Islet precursor cell (in vitro differentiated cells): ENCODE measurements at places on chromosomes 12 and 14.

- no peak for DNase-seq
Observed at GRCh38 chr12:113673458-113674238, 202.0 kb upstream of the LHX5 start.

DNA sequence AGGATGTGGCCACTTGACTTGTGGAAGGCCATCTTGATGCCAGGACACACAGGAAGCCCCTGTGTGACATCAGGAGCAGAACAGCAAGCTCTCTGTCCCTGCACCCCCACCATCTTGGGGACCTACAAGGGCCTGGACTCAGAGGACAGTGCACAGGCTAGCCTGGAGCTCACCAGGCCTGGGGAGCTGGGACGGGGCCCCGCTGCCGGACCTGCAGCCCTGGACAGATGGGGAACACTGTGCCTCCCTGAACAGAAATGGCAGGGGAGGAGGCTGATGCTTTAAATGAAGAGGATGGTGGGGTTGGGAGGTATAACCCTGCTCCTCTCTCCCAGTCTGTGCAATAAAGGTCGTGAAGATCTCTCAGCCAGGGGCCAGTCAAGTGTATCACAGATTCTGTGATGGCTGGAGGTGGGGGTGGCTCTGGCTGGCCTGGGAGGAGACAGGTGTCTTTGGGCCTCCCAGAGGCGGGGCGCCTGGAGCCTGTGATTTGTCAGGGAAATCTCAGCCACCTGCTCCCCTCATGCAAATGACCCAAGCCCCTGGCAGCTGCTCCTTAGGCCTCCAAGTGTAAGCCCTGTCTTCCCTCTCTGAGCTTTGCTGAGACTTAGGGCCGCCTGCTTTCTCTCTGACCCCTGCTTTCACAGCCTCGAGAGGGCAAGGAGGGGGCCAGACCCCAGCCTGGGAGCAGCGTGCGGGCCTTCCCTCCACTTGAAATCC is 1.1 kb upstream of the GNB3 start:
- no peak for DNase-seq

DNA sequence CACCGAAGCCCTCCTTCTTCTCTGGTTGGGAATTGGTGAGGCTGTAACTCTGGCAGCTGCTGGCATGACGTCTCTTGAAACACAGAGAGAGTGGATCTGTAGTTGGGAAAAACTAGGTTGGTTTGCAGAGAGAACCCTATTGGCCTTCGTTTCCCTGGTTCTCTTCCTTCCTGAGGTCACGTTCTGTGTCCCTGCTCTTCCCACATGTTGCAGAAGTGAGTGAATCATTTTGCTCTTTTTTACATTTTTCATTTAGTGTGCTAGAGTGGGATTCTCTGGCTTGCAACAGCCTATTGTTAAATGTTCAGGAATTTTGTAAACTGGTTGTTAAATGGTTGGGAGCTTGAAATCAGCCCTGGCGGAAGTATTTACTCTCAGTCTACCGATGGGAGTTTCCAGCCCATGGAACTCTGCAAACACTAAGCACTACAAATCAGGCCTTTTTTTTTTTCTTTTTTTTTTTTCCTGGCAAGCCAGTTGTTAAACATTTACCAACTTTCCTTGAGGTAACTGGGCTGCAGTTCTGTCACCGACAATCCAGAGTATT is 26.8 kb upstream of the CKAP4 start:
- DNase-seq: peak; percentile 37

DNA sequence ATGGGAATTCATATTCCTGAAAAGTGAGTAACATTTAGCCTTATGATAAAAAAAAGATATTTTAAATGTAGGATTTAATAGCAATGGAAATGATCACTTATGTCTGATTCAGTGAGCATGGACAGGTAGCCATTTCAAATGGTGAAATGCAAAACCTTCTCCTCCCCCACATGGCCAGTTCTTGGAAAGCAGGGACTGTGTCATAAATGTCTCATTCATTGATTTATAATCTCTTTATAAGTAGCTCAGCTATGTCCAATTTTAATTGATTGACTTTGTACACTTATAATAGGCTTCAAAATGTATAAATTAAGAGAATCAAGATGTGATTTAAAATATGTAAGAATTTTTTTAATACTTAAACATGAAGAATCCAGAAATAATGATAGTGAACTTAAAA is 24.6 kb upstream of the SCFD1 start:
- no peak for DNase-seq

DNA sequence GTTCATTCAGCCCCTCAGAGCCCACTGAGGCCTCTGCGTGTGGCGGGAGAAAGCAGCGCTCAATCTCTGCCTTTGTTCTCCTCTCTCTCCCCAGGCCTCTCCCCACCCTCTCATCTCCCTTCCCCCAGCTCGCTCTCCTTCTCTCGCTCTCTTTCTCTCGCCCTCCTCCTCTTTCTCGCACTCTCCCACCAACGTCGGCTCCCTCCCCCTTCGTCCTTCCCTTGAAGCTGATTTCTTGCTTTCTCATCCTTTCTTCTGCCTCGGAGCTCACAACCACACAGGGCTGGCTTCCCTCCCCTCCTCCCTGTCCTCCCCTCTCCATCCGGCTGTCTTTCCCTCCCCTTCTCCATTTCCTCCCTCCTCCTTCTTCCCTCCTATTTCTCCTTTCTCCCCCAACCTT is 96.4 kb downstream of the LRRC74A start:
- peak; percentile 74 for DNase-seq

GRCh38 chr12:60494244-60494643 is 898.4 kb downstream of the SLC16A7 start:
- DNase-seq: no peak

DNA sequence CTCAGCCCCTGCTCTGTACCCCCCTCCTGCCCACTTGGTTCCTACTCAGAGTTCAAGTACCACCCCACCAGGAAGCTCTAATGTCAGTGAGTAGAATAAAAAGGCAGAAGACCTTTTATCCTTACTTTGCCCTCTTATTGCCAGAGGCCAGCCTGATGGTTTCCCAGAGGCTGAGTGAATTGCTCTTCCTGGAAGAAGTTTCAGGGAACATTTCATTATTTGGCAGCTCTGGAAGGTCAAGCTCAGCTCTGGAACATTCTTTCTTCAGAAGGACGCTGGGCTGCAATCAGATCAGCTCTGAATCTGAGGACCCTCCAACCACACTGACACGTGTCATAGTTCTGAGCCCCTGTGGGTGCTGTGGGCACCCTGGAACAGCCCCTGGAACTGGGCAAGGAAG is 188.9 kb downstream of the ETV6 start:
- DNase-seq: no peak

- DNase-seq: no peak
Observed at GRCh38 chr14:96271421-96271762, 15.4 kb downstream of the BDKRB1 start.

GRCh38 chr12:49091836-49092085 is 2.8 kb downstream of the DHH start:
- no peak for DNase-seq

DNA sequence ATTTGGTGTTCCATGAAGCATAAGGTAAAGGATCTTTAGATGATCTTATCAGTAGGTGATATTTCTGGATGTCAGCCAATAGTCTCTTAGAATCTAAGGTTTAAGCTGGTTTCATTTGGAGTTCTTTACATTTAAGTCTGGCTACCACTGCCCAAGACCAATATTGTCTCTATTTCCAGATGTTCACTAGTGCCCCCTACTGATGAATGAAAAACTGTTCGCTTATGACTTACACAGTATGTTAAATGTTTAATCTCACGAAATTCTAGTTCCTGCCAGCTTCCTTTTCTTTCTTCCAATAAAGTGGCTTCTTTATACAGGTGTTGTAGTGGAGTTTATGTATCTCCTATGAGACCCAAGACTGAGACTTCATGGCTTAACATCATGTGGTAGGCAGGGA is 31.8 kb upstream of the MIS18BP1 start:
- no peak for DNase-seq

GRCh38 chr12:79262938-79263337 is 398.4 kb downstream of the SYT1 start:
- DNase-seq: peak; percentile 64

- DNase-seq: no peak
Observed at GRCh38 chr14:100669011-100669412, 57.7 kb upstream of the DLK1 start.

- no peak for DNase-seq
Observed at GRCh38 chr12:105765053-105766014, 373.4 kb downstream of the NUAK1 start.

DNA sequence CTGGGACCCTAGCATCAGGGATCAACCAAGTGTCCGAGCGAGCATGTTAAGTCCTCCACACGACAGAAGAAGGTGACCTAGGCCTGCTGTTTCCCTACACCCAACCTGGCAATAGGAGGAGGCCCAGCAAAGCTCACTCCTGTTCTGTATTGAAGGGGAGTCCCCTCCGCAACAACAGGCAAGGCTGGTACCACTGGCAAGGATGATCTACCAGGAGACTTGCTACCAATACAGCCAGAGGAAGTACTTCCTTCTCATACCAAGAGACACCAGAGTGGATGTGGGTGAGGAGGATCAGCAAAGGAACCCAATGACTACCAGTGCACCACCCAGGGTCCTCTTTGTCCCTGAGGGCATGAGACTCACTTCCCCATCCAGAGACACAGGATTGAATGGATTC is 4.9 kb downstream of the KLRC1 start:
- peak; percentile 50 for DNase-seq

GRCh38 chr14:57617510-57617909 is 123.9 kb upstream of the CCDC198 start:
- DNase-seq: peak; percentile 86

DNA sequence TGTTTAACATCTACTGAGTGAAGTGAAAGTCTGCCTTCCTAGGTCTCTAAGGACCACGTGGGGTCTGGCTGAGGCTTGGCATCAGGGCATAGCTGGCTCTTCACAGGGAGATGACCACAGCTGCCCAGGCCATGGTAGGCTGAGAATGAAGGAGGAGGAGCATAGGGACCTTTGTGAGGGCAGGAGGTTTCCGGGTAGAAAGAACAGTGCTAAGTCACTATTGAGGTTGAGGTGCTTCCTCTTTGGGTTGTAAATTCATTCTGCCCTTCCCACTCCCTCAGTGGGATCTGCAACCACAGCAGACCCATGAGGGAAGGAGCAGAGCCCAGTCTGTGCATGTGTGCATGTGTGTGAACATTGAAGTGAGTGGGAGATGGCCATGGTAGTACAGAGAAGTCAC is 909.6 kb downstream of the VRK1 start:
- DNase-seq: no peak

- no peak for DNase-seq
Observed at GRCh38 chr12:53096089-53096741, 1.3 kb upstream of the IGFBP6 start.

- DNase-seq: no peak
Observed at GRCh38 chr14:22888662-22889061, 5.6 kb downstream of the REM2 start.

GRCh38 chr14:83441801-83442200 is 1908.1 kb upstream of the SEL1L start:
- no peak for DNase-seq

DNA sequence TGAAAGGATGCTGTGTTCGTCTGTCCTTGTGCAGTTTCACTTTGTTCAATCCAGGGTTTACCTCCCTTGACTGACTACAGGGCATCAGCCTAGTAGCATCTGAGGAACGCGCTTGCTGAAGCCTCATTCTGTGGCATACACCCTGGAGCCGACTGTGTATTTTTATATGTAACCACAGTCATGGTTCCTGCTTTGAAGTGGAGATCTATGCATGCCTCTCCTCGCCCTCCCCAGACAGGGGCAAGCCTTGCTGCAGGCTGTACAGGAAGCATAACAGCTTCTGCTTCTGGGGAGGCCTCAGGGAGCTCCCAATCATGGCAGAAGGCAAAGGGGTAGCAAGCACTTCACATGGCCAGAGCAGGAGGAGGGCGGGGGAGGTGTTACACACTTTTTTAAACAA is 262.1 kb downstream of the BCL11B start:
- DNase-seq: no peak

DNA sequence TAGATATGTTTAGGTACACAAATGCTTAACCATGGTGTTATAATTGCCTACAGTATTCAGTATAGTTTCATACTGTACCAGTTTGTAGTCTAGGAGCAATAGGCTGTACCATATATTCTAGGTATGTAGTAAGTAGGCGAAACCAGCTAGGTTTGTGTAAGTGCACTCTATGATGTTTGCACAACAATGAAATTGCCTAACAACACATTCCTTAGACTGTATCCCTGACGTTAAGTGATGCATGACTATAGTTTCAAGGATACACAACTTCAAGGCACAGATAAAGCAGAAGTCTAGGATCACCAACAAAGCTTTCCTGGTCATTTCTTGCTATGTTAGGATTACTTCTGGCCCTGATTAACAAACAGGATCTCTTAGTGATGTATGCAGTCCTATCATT is 135.1 kb downstream of the SLC38A1 start:
- no peak for DNase-seq

DNA sequence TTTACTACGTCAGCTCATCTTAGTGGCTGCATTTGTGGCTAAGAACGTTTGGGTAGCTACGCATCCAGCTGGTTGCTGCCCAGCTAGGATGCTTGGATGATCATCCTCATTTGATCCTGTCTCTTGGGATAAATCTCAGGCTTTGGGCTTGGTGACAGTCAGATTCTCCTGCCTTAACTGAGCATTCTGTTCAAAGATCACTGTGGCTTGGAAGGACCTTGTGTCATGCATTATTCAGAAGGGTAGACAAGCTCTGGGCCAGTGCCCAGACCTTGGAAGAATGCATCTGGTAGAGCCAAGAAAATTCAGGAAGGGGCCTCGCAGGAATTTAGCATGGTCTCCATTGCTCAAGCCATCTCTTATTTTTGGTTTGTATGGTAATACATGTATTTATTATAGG is 188.4 kb downstream of the NRXN3 start:
- DNase-seq: no peak

GRCh38 chr14:99077076-99077843 is 194.7 kb downstream of the BCL11B start:
- DNase-seq: peak; percentile 37

DNA sequence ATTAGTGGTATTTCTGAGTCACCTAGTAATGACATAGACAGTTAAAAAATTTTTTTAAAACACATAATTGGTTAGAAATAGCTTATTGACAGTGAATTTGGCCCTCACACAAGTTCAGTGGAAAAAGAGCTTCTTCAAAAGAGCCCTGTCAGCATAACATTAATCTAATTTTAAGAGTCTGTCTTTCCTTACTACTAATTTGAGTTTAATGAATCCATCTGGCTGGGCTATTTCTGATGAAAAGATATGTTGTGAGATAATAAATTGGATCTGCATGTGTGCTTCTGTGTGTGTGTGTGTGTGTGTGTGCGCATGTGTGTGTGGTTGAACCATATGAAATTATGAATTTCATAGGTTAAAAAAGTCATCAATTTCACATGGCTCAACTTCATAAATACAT is 1045.2 kb downstream of the FLRT2 start:
- DNase-seq: no peak

GRCh38 chr12:29970501-29970900 is 186.8 kb upstream of the TMTC1 start:
- DNase-seq: no peak

- no peak for DNase-seq
Observed at GRCh38 chr12:74849801-74850200, 312.2 kb downstream of the ATXN7L3B start.

- DNase-seq: no peak
Observed at GRCh38 chr12:116065606-116066005, 211.9 kb downstream of the MED13L start.

DNA sequence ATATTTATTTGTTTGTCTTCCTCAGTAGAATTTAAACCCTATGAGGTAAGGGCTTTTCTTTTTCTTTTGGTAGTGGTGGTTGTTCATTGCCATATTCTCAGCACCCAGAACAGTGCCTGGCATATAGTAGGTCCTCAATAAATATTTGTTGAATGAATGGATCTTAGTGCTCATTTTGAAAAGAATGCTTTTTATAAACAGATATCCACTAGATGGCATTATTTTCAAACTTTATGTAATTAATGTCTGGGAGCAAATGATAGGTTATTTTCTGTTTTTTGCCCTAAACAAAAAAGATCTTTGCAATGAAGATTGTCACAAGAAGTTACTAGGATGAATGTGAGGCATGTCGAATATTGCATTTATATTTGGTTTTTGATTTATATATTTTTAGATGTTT is 64.1 kb downstream of the RAD51B start:
- DNase-seq: no peak
